ENCODE measurements at places on chromosomes 11 and 22.

- no peak for DNase-seq
These were observed 401.6 kb downstream of the BRD1 start for GRCh38 chr22:49426098-49426497.

DNA sequence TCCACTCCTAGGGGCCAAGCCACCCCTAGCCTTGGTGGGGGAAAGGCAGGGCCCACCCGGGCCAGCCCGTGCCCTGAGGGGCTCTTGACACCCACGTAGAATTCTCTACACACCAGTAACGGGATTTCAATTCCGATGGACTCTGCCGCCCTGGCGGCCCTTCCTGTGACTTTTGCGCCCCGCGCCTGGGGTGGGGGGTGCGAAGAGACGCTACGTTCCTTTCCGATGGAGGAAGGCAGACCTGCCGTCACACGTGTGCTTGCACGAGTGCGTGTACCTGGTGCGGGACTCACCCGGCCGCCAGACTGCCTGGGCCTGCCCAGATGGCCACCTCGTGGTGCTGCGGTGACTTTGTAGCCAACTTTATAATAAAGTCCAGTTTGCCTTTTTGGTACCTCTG is 5.5 kb downstream of the NPAS4 start:
- no peak for DNase-seq

DNA sequence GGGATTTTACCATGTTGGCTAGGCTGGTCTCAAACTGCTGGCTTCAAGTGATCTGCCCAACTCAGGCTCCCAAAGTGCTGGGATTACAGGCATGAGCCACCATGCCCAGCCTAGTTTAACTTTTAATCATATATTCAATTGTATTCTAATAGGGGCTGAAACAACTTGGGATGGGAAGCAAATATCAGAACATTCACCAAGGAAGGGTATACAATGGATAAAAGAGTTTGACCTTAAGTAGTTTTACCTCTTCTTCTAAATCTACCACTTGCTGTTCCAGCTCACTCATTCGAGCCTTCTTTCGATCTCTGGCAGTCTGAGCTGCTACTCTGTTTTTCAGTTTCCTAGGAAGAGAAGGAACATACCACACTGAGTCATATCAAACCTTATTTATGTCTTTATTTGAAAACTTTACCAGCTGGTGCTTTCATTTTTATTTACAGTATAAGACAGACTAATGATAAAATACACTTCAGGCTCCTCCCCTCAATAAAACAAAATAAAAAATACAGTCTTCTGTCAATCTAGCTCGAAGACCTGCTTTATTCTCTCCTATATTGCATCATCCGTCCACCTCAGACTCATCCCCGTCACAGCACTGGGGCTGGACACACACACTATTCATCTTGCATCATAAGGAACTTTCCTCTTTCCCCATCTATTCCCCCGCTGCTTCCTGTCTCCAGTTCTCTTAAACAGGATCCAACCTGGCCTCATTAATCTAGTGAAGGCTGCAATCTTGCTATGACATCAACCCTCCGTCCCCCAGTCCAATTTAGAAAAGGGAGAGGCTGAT is 1.4 kb downstream of the XBP1 start:
- DNase-seq, result no peak

DNA sequence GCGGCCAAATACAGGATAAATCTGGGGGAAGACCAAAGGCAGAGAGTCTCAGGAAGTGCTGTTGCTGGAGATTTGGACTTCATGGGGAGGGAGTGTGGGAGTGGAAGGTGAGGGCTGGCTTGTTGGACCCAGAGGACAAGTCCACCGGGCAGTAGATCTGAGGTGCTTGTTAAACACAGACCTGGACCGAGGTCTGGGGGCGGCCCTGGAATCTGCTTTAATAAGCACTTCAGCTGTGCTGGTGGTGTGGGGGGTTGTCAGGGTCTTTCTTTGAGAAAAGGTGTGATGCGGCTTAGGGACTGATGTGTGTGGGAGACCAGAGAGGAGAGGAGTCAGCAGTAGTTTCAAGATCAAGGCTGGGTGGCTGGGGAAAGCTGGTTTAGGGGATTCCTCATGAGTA is 4.4 kb downstream of the TRMU start:
- DNase-seq, result no peak

GRCh38 chr22:42955087-42955635 is 59.8 kb downstream of the PACSIN2 start:
- DNase-seq, result no peak

GRCh38 chr11:1654388-1655167 is 25.0 kb downstream of the KRTAP5-5 start:
- no peak for DNase-seq

DNA sequence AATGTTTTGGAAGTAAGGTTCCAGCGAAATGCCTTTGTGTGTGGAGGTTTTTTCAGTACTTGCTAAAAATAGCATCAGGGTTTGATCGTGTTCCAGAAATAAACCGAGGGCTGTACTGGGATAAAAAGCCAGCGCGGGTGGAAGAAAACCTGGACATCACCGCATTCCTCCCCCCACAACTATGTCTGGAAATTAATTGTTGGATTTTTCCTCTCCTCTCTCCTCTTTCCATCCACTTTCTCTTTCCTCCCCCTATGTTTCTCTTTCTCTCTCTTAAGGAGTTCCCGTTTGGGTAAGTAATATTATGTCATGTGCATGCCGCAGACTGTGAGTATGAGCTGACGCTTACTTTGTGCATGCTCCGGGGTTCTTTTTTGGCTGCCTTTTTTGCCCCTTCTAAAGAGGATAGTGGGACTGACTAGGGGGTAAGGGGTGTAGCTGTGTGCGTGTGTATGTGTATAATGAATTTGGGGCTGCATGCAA is 104.2 kb upstream of the HSD17B12 start:
- DNase-seq, result no peak

DNA sequence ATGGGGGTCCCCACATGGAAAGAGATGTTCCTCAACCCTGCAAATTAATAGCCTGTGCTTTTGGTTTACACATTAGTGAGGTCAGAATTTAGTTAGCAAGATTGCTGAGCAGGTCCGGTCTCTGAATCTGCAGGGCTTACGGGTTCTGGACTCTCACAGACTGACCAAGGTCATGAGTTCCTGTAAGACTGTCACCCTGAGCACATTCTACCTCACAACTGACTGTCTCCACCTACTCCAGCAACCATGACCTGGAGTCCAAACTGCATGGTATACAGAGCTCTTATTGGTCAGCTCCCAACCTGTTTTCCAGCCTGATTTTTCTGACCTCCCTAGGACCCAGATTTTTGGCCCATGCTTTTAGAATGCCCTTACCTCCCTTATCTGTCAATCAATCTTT is 28.2 kb downstream of the DKK3 start:
- no peak for DNase-seq

GRCh38 chr11:95507794-95508193 is 276.8 kb upstream of the SESN3 start:
- DNase-seq, result no peak

- no peak for DNase-seq
These were observed 94.1 kb upstream of the NECTIN1 start for GRCh38 chr11:119823077-119823476.

GRCh38 chr11:122979103-122979814 is 2.4 kb downstream of the BSX start:
- DNase-seq, result no peak

- no peak for DNase-seq
These were observed 2.1 kb upstream of the MADD start for GRCh38 chr11:47267876-47268275.

DNA sequence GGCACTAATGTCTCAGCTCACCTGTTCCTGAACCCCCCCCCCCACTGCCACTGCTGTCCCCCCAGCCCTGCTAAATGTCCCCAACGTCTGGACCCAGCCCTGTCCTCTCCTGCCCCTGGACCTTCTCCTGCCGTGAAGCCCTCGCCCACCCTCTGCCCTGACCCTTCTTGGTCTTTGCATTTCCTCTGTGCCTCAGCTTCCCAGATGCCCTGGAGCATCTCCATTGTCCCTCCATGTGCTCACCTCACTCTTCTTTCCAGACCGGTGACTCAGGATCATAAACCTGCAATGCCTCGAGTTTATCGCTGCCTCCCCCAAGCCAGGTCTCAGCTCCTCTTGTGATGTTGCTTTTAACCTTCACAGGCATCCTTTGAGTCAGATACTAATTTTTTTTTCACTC is 416.4 kb downstream of the BRD1 start:
- no peak for DNase-seq

- DNase-seq, result no peak
These were observed 63.8 kb downstream of the ARHGAP8 start for GRCh38 chr22:44816141-44816540.

GRCh38 chr11:45725121-45725520 is 59.7 kb upstream of the CHST1 start:
- DNase-seq, result no peak

GRCh38 chr11:126319374-126319740 is 15.5 kb downstream of the DCPS start:
- DNase-seq, result no peak

DNA sequence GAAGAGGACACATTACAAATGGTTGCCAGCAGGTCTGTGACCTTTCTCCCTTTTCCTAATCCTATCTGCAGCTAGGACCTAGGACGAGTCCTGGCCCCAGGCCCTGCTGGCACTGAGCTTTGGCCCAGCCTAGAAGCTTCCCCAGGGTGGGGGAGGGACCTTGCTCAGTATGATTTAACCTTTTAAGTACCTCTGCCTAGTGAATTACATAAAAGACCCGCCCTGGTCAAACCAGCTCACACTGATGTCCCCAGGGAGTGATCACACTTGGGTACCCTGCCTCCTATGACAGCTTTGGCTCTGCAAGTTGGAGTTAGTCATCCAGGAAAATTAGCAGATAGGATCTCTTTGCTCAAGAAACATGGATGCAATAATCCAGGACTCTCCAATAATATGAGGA is 21.9 kb downstream of the ASCC2 start:
- DNase-seq, result no peak

DNA sequence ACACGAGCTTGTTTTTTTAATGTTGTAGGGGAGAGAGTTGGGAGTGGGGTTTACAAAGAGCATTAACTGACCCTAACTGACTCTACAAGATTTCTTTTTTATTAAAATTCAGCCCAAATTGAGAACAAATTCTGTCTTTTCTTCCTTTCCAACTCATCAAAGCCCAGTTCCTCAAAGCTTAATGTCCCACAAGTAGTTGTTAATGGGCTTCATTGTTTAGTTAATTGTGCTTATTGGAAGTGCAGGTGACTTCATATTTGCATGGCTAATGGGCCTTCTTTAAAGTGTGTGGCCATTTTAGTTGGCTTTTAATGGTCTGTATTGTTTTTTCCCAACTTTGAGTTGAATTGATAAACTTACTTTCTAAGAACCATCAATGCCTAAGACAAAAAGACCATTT is 39.8 kb downstream of the MPPED2 start:
- no peak for DNase-seq

- no peak for DNase-seq
These were observed 45.8 kb downstream of the LRFN4 start for GRCh38 chr11:66902486-66903177.

GRCh38 chr11:35376613-35377012 is 42.7 kb downstream of the SLC1A2 start:
- no peak for DNase-seq

- DNase-seq, result no peak
These were observed 118.6 kb upstream of the GUCY1A2 start for GRCh38 chr11:107136892-107137291.

DNA sequence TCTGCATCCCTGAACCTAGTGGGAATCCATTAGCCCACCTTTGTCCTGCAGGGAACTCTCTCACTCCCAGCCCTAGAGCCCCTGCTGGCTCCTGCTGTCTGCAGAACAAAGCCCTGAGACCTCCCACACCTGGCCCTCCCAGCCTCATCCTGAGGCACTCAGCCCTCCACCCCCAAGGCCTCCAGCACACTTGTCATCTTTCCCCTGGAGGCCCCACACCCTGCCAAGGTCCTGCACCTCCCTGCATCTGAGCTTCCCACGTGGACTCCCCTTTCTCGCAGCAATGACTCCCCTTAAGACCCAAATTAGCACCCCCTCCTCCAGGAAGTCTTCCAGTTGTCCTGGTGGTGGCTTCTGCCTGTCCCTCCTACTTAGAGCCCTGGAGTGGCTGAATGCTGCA is 42.3 kb upstream of the LINC01488 start:
- DNase-seq, result no peak

DNA sequence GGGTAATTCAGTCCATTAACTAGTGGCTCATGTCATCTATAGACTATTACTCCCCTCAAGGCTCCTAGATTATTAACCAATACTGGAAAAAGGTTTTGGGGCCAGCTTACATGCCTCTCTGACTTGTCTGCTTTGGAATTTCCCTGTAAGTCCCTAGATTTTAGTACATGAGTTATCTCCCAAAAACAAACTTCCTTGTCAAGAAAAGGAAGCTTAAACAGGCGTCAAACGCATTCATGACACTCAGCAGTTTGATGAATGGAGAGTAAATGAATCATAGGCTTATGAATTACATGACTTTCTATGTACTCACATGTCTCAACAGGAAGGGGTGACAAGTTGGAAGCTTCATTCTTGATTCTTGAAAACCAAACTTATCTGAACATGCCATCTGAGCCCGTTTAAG is 70.8 kb downstream of the BLID start:
- DNase-seq, result no peak

GRCh38 chr11:116110802-116111201 is 606.6 kb upstream of the CADM1 start:
- DNase-seq, result no peak

GRCh38 chr22:47000888-47001287 is 238.4 kb downstream of the TBC1D22A start:
- no peak for DNase-seq

DNA sequence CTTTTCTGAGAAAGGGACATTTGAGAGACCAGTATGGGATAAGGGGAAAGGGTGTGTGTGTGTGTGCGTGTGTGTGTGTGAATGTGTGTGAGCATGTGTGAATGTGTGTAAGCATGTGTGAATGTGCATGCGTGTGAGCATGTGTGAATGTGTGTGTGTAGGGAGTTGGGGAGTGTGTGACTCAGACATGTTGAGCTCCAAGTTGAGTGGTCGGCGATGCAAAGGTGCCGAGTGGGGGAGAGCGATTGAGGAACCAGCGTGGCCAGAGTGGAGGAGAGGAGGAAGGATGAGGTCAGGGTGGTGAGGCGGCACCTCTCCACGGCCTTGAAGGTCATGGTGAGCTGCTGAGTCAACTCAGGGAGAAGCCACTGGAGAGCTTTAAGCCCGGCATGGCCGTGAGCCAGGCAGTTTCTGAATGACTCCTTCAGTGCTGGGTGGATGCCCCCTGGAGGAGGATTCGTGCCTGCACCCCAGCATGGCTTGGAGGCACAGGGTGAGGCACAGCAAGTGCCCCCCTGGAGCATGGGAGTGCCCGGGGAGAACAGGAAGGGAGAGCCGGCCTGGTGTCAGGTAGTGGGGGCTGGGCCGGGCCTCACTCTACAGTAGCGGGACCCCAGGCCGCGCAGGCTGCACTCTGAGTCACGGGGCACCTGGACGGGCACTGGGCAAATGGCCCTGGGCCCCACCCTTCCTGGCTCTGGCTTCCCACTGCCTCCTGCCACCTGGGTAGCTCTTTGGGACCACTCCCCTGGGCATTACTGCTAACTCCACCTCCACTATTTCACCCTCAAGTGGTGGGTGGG is 8.2 kb upstream of the CCDC88B start:
- peak; percentile 43 for DNase-seq

DNA sequence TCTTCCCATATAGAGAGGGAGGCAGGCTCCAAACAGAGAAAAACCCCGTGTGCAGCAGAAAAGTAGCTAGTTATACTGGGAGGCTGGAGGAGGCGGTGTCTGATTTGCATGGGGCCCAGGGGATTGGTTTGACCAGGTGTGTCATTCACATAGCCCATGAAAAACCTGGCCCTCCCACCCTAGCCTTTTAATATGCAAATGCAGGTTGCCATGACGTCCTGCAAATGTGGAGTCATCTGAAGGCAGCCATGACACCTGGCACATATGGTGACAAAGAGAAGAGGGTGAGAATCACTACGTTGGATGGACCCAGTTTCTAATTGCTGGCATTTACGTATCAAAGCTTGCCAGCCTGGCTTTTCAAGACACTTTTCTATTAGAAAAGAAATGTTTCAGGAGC is 57.8 kb downstream of the FAM181B start:
- no peak for DNase-seq
